ENCODE measurements at places on chromosomes 3 and 15.
A peak's percentile ranks its signal among the peaks of the same experiment; 100 is the strongest.

DNA sequence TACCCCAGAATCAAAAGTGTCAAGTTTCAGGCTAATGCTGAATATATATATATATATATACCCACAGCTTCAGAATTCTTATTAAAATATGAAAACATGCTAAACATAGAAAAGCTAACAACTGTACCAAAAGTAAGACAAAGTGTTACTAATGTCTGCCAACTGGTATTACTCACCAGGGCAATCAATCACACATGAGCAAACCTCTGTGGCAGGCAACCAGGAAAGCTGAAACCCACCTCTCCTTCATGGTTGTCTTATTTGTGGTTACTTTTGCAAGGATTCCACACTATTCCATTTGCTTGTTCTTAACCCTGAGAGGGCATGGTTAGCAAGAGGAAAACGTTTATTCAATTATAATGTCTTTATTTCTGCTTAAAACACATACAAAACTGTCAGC lies 512.3 kb upstream of the MDFIC2 start:
- DNase-seq, result no peak

GRCh38 chr3:170107941-170108340 lies 70.1 kb downstream of the GPR160 start:
- no peak for DNase-seq

DNA sequence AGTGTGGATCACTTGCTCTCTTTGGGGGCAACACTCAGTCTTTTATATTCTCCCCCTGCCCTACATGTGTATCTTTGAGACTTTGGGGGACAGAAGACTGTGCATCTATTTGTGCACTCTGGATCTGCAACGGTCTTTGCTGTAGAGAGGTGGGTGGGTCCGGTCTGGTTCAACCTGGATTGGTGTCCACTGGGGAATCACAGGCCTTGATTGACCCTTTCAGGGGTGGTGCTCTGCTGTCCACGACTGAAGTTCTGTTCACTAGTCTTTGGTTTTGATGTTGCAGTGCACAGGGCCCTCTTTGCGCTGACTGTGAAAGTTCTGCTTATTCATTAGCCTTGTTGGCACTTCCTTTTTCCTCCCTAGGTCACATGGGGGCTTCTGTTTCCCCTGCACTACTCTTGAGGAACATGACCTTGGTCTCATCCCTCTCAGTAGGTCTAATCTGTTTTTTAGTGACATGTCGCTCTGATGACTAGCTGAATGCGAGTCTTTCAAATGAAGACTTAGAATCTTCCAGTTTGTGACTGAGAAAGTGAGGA lies 284.2 kb downstream of the SV2B start:
- no peak for DNase-seq

GRCh38 chr3:143736205-143736997 lies 111.9 kb downstream of the SLC9A9 start:
- DNase-seq, result no peak

DNA sequence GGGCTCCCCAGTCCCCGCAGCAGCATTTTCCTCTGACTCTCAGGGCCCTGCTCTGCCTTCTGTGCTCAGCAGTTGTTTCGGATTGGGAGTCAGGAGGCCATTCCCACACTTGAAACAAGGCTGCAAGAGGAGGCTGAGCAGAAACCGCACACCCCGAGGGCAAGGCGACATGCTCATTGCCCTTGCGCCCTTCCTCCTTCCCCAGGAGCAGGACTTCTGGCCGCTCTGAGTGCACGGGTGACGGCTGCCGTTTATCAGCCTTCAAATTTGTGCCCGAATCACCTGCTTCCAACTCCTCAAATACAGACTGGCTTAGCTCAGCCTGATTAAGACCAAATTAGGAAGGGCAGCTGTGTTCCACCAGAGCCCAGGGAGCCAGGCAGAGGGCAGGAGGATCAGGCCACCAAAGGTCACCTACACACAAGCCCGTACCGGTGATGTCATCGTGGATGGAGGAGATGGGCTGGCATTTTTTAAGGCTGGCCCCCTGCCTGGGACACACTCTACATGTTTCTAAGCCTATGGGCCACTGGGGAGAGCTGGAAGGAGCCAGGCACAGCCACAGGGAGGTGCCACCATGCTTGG lies 38.1 kb downstream of the TM2D3 start:
- no peak for DNase-seq

- DNase-seq, result peak; percentile 51
These were observed 154.1 kb upstream of the GOLIM4 start for GRCh38 chr3:168249550-168250414.

- no peak for DNase-seq
These were observed 51.6 kb downstream of the LIPC start for GRCh38 chr15:58483376-58483775.

GRCh38 chr3:127525373-127525772 lies 65.2 kb downstream of the TPRA1 start:
- DNase-seq, result no peak

GRCh38 chr3:170632780-170633179 lies 46.9 kb upstream of the SLC7A14 start:
- no peak for DNase-seq

- DNase-seq, result no peak
These were observed 15.7 kb upstream of the CNTN4 start for GRCh38 chr3:2082871-2083480.

- DNase-seq, result no peak
These were observed 69.3 kb downstream of the CHAC1 start for GRCh38 chr15:41022487-41023090.

DNA sequence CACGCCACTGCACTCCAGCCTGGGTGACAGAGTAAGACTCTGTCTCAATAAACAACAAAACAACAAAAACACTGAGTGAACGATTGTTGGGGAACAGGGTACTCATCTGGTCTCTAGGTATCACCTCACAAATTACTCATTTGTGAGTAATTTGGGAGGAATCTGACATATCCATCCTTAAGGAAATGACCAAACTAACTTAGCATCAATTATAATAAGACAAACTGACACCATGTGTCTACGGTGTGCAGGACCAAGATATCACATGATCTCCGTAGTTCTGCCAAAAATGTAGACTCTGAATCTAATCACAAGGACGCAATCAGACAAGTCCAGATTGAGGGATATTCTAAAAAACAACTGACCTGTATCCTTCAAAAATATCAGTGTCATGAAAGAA lies 12.0 kb upstream of the DAPK2 start:
- no peak for DNase-seq

- no peak for DNase-seq
These were observed 2.3 kb downstream of the B3GNT5 start for GRCh38 chr3:183255348-183255730.

Measured in heart right ventricle (tissue), 16 donors.